Upper lobe of right lung (tissue), 1 donor: ENCODE measurements at places on chromosomes 1 and 21. TPM values are rescaled to one million over a fixed set of nuclear protein-coding genes. Genes with fewer than 3 reads are reported as not detected.

The SERTAD4 gene
- 3.4 TPM for total RNA-seq

The IL20 gene
- total RNA-seq = not detected

The PLXNA2 gene
- total RNA-seq = 98.5 TPM

The RAVER2 gene
- 12.8 TPM for total RNA-seq

The CD52 gene
- total RNA-seq = 348 TPM

The KIAA0040 gene
- 44.8 TPM for total RNA-seq

The IVL gene
- not detected for total RNA-seq

The CFAP74 gene
- total RNA-seq = 0.35 TPM
